HS-5 (cell line): ENCODE measurements at places on chromosomes 12 and 14.
A peak's percentile ranks its signal among the peaks of the same experiment; 100 is the strongest.

- no peak for DNase-seq
These were observed 69.1 kb upstream of the GALNT9 start for GRCh38 chr12:132398386-132398991.

- DNase-seq = no peak
These were observed 6.8 kb downstream of the TTC8 start for GRCh38 chr14:88831284-88831683.

- no peak for DNase-seq
These were observed 52.4 kb downstream of the EMP1 start for GRCh38 chr12:13248964-13249363.

GRCh38 chr12:51972422-51972812 lies 20.9 kb downstream of the ACVR1B start:
- no peak for DNase-seq

DNA sequence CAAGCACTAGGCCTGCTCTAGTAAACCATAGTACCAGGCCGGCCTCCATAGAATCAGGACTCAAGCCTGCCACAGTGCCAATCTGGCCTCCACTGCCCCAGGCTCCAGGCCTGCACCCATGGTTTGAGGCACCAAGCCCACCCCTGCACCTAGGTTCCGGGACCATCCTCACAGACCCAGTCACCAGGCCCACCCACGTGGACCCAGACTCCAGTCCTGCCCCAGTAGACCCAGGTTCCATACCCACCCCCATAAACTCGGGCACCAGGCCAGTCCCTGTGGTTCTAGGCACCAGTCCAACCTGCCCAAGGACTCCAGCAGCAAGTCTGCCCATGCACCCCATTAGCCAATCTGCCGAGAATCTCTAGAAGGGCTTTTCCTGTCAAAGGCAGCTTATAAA lies 501.8 kb upstream of the TMPO start:
- no peak for DNase-seq

GRCh38 chr14:89422181-89422951 lies 5.3 kb upstream of the FOXN3 start:
- DNase-seq = no peak

DNA sequence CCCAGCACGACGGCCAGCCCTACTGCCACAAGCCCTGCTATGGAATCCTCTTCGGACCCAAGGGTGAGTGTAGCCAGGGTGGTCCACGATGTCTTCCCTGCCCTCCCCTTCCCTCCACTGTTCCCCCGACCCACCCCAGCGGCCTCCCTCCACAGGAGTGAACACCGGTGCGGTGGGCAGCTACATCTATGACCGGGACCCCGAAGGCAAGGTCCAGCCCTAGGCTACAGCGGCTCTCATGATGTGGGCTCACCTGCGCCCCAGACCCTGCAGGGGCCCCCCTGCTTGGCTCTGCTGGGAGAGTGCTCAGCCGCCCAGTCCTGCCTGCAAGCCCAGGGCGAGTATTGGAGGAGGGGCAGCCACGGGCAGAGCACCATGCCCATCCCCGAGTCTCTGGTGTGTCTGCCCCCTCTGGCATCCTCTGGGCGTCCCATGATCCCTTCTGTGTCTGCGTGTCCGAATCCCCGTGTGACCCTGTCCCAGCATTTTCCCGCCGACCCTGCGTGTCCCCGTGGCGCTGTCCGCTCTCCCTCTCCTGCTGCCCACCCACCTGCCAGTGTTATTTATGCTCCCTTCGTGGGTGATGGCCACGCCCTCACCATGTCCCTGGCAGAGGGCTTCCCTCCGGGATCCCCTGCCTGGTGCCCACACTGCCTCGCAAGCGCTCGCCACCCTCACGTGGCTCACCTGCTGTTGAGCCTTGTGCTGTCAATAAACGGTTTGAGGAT lies 5.0 kb downstream of the CRIP2 start:
- DNase-seq = no peak

DNA sequence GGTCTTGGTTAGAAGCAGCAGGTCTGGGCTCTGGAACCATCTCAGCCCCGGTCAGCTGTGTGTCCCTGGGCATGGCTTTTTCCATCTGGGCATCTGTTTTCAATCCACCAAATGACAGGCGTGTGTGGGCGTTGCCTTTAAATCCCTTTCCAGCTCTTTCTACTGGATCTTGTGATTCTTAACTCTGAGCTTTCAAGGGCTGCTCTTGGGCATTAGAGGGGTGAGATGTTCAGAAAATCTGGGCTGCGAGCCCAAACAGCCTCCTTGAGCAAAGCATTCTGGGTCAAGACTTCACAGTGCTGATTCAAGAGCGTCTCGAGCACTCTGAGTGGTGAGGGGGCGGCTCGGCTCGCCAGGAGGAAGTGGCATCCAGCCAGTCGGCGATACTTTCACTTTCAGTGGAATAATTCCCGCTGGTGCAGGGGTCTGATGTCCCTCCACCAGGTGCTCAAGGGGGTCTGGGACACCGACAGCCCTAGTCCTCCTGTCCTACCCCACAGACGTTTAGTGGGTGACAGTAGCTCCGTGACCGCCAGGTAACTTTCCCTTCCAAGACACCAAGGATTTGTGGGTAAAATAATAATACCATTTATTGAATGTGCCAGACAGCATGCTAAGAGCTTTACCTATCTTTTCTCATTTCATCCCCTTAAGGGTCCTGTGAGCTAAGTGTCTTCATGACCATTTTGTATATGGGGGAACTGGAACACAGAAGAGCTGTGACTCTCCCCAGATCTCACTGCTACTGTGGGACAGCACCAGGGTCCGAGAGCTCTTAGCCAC lies 114.0 kb downstream of the PLXNC1 start:
- peak; percentile 71 for DNase-seq

- DNase-seq = no peak
These were observed 86.7 kb downstream of the B4GALNT3 start for GRCh38 chr12:546265-546919.

GRCh38 chr12:45720069-45720468 lies 9.4 kb upstream of the ARID2 start:
- DNase-seq = no peak

DNA sequence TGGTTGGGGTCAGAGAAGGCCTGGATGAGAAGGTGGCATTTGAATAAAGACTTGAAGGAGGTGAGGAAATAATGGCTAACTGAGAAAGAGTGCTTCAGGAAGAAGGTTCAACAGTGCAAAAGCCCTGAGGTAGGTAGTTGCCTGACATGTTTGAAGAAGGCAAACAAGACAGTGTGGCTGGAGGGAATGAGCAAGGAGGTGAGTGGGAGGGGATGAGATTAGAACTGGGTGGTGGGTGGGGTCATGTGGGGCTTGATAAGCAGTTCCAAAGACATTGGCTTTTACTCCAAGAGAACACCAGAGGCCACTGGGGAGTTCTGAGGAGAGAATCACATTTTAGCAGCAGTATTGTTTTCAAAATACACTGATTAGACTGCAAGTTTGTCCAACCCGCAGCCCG lies 50.5 kb downstream of the HSPB8 start:
- no peak for DNase-seq

GRCh38 chr14:25516838-25517237 lies 466.9 kb upstream of the STXBP6 start:
- DNase-seq = no peak

- DNase-seq = no peak
These were observed 7.5 kb upstream of the DPF3 start for GRCh38 chr14:72901361-72901760.

GRCh38 chr14:21244544-21244943 lies 24.7 kb downstream of the HNRNPC start:
- DNase-seq = no peak

- no peak for DNase-seq
These were observed 27.1 kb upstream of the COL2A1 start for GRCh38 chr12:48031135-48031960.

DNA sequence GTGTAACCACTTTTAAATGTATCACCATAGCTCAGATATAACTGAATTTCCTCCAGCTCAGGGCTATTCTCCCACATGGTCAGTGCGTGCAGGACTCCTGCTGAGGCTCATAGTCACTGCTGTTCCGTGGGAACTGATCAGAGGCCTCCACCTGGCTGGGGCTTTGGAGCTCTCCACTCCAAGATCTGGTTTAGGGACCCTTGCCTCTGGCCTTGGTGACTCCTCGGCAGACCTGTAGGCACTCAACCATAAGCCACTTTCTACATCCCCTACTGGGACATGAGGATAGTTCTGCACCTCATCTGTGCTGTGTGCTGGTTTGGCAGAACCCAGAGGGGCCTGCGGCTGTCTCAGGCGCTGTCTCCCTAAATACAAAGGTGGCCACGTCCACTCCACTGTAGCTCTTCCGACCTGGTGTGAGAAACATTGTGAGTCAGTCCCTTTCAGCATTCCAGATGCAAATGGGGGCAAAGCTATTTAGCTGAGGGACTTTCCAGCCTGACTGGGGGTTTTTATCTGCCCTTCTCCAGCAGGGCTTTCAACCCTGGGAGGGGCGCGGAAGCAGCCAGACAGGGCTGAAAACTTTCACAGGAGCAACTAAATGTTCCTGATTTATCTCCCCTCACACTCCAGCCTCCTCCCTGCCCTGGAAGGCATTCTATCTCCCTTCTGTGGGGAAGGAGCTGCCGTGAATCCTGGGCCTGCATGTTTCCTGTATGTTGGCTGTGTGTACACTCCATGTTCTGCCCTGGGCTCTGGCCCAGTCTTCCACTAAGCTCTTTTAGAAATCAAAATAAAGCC lies 218.3 kb upstream of the DAAM1 start:
- no peak for DNase-seq

- DNase-seq = no peak
These were observed 228.7 kb upstream of the CRY1 start for GRCh38 chr12:107322063-107322462.

GRCh38 chr12:59459966-59460660 lies 135.7 kb upstream of the SLC16A7 start:
- peak; percentile 47 for DNase-seq

- no peak for DNase-seq
These were observed 62.6 kb upstream of the BICD1 start for GRCh38 chr12:32043928-32044549.

DNA sequence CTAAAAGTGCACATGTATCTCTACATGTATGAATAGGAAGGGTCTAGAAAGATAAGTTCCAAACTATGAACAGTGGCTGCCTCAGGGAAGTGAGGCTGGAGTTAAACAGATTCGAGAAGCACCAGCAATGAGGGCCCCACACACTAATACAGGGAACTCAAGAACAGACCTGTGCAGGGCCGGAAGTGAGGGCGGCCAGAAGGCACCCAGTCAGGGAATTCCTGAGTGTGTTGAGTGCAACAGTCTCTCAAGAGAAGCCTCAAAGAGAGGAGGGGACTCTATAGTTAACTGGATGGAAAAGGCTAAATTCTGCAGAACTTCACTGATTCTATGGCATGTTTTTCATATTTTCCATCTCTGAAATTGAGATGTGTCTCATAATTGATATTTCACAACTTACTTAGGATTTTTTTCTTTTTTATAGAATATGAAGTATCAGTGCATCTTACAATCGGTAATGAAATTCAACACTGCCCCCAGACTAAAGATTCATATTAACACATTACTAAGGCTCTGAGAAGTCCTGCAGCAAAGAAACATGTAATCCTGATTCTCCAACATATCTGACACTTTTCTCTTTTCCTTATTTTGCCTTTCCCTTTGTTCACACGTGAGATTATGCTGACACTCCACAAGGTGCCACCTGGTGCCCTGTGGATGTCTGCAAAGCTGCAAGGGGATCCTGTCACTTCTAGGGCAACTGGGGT lies 61.3 kb downstream of the CHGA start:
- DNase-seq = no peak

DNA sequence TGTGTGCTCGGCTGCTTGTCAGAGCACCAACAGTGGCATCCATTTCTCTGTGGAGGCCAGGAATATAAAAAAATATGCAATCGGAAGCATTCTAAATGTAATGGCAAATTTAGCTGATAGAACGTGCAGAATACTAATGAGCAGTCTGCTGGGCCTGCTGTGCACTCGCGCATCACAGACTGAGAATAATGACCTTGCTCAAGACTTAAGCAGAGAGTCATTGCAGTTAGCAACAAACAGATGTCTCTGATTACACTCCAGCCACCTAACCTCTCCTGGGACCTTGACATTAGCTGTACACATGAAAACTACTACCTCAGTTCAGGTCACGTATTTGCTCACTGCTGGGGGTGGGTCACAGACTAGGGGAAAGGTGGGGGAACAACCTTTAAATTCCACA lies 269.2 kb upstream of the DAAM1 start:
- no peak for DNase-seq

- DNase-seq = no peak
These were observed 28.3 kb downstream of the DIO3 start for GRCh38 chr14:101589486-101590015.
